ENCODE measurements at places on chromosomes 7 and 10. TPM values are rescaled to one million over a fixed set of nuclear protein-coding genes. Genes with fewer than 3 reads are reported as not detected.
A peak's percentile ranks its signal among the peaks of the same experiment; 100 is the strongest.

The MYPN gene
- polyA plus RNA-seq, result 9.2 TPM

The GDF2 gene
- polyA plus RNA-seq, result not detected

The MBL2 gene
- not detected for polyA plus RNA-seq

The CALHM3 gene
- not detected for polyA plus RNA-seq

The NANOS1 gene
- polyA plus RNA-seq, result 0.15 TPM

The HMX2 gene
- polyA plus RNA-seq, result not detected

GRCh38 chr10:69363666-69364065 is 53.1 kb downstream of the TACR2 start:
- peaks cover 45% of the 10 kb centered on the region for H3K4me1 ChIP-seq
- H3K27me3 ChIP-seq, result no peaks in the 10 kb centered on the region
- H3K4me3 ChIP-seq, result no peak overlapping the region
- DNase-seq, result no peak
- peaks cover 14% of the 10 kb centered on the region for H3K36me3 ChIP-seq
- no peak overlapping the region for H3K27ac ChIP-seq

- no peaks in the 10 kb centered on the region for H3K27me3 ChIP-seq
- H3K27ac ChIP-seq, result 0 out of 2 replicates have a peak within 1 kb of the TSS, but pooled peaks have one; percentile 18
- H3K4me1 ChIP-seq, result peaks cover 11% of the 10 kb centered on the region
- DNase-seq, result peak; percentile 76
- no peaks in the 10 kb centered on the region for H3K36me3 ChIP-seq
These were observed at the start of gene DLG5 for GRCh38 chr10:77926566-77927401. TSS of gene DLG5 (minus strand) at chr10:77926755. CDS start at chr10:77926520, 235 bp downstream.

DNA sequence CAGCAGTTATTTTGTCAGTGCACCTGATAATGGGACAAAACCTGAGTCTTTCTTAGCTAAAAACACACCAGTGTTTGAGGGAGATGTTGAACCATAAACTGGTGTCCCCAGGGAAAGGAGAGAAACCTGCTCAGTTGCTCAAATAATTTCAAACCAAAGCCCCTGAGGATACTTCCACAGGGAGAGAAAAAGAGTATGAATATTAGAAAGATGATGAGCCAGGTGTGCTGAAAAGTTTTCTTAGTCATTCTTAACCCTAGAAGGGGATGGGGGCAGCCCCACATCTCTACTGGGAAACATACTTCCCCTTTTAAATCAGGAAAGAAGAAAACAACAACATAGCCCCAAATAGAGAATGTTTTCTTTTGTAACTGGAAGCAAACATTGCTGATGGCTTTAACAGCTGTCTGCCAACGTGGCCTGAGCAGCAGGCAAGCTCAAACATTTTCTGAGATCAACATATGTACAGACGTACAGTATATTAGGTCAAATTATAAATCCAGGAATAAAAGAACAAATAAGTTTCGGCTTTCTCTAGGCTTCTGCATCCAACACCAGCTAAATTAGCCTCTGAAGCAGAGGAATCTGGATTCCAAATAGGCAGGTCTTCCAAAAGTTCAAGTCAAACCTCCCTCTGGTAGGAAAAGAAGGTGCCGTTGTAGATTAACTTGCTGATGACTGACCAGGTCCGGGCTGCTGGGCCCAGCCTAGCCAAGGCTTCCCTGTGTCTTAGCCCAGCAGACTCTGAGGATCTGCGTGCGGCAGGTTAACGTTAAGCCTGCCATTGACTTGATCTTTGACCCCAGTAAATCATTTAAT is 30.5 kb upstream of the FBXW4 start:
- no peak overlapping the region for H3K4me3 ChIP-seq
- DNase-seq, result no peak
- H3K27ac ChIP-seq, result no peak overlapping the region
- H3K27me3 ChIP-seq, result peaks cover 18% of the 10 kb centered on the region
- H3K4me1 ChIP-seq, result no peaks in the 10 kb centered on the region

- no peak overlapping the region for H3K4me3 ChIP-seq
- H3K36me3 ChIP-seq, result no peaks in the 10 kb centered on the region
- DNase-seq, result no peak
- H3K4me1 ChIP-seq, result peaks cover 19% of the 10 kb centered on the region
These were observed 23.1 kb upstream of the C10orf71 start for GRCh38 chr10:49275896-49276295.

DNA sequence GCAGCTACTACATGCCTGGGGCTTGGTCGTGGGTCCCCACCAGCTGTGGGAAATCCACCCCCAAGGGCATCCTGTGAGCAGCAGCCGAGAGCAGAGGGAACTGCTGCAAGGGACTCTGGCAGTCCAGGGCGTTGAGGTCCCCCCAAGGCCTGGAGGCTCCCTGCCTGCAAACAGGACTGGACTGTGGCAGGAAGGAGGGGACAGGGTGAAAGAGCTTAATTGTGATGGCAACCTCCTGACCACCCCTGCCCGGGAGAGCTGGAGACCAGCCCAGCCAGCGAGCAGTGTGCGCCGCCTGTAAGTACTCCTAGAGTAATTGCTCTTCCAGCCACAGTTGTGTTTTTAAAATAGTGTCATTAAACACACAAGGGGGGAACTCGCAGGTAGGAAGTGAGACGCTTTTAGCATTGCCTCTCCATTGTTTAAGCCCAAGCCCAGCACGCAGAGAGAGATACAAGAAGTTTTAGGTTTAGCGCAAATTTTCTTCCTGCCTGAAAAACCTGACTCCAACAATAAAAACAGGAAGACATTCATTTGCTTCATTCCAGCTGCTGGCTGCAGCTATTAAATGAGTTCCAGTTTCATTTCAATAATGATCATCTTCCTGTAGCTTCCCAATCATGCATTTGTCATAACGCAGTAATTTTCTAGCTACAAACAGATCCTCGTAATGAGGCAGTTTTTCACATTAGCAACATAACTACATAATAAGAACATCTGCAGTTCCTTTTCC is 111.1 kb downstream of the EBF3 start:
- no peaks in the 10 kb centered on the region for H3K36me3 ChIP-seq
- H3K4me3 ChIP-seq, result no peak overlapping the region
- no peak for DNase-seq
- no peaks in the 10 kb centered on the region for H3K4me1 ChIP-seq
- H3K27ac ChIP-seq, result no peak overlapping the region

GRCh38 chr7:92875173-92875572 is 38.8 kb upstream of the CDK6 start:
- H3K4me3 ChIP-seq, result no peak overlapping the region
- peaks cover 9% of the 10 kb centered on the region for H3K4me1 ChIP-seq
- no peaks in the 10 kb centered on the region for H3K36me3 ChIP-seq
- H3K27me3 ChIP-seq, result no peaks in the 10 kb centered on the region
- DNase-seq, result no peak

DNA sequence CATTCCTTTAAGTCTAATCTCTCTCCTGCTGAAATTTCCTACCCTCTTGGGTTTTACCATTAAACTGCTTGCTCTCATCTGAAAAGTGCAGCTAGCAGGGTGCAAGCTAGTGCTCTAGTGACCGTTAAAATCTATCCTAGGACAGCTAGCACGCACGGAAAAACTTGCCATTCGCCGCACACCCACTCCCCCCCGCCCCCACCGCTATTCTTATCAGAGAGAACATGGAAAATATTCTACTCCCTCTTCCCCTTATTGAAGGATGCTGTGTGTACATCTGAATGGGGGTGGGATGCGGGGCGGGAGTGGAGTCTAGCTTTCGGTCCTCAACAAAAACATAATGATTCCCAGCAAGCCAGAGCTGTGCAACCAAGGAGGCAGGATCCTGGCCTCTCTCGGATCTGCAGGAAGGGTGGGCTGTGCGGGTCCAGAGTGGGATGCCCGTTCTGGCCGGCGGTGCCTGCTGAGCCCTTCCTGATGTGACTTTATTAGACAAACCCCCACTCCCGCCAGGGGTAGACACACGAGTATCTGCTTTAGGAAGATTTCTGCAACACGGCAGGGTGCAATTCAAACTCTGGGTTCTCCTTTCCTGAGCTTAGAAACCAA is 1.1 kb upstream of the ADRA2A start:
- peaks cover 8% of the 10 kb centered on the region for H3K4me1 ChIP-seq
- peak overlapping the region; percentile 80 for H3K4me3 ChIP-seq
- H3K36me3 ChIP-seq, result no peaks in the 10 kb centered on the region

DNA sequence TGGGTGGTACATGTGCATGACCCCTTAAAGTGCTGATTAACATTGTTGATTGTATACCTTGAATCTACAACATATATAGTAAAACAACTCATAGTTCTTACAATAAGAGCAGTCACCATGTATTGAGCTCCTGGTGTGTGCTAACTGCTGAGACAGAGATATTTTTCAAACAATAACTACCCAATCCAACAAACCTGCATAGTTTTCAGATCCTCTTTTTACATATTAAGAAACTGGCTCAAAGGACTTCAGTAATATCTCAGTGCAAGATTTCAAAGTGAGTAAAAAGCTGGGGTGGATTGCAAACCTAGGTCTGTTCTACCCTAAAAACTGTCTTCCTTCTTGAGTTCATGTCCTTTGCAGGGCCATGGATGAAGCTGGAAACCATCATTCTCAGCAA is 272.2 kb downstream of the SNX13 start:
- no peak overlapping the region for H3K4me3 ChIP-seq
- H3K36me3 ChIP-seq, result no peaks in the 10 kb centered on the region
- no peaks in the 10 kb centered on the region for H3K27me3 ChIP-seq
- H3K27ac ChIP-seq, result no peak overlapping the region

DNA sequence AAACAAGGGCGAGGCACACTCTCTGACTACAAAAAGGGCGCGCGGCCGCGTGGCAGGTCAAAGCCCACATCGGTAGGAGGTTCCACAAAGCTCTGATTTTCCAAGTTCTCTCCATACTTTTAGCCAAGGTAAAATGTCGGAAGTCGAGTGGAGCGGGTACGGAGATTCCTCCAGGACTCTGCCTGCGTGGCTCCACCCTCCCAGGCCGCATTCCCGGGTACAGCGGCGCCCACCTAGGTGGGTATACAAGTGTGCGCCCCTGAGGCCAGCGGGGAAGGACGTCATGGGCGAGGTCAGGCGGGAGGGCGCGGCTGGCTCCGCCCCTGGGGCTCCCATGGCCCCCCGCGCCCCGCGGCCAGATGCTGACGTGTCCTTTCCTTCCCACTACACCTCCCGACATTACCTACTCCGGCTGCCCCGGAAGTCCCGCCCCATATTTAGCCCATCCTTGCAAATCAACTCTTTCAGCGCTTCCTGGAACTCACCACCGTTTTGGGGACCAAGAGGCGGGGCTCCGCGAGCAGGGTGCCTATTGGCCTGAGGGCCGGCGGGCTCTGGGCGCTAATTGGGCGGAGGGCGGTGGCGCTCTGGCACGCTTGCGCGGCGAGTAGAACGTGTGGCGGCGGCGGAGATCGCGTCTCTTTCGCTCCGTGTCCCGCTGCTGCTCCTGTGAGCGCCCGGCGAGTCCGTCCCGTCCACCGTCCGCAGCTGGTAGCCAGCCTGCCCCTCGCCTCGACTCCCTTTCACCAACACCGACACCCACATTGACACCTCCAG is at the start of gene SND1:
SND1 (plus strand) TSS at position 639 of the 777 bp plus-strand sequence. CDS start 180 bp downstream, outside the sequence.
- no peaks in the 10 kb centered on the region for H3K36me3 ChIP-seq
- H3K27ac ChIP-seq, result peak within 1 kb of the TSS; percentile 93
- peak within 1 kb of the TSS; percentile 94 for H3K4me3 ChIP-seq
- peak; percentile 99 for DNase-seq
- H3K27me3 ChIP-seq, result no peaks in the 10 kb centered on the region

DNA sequence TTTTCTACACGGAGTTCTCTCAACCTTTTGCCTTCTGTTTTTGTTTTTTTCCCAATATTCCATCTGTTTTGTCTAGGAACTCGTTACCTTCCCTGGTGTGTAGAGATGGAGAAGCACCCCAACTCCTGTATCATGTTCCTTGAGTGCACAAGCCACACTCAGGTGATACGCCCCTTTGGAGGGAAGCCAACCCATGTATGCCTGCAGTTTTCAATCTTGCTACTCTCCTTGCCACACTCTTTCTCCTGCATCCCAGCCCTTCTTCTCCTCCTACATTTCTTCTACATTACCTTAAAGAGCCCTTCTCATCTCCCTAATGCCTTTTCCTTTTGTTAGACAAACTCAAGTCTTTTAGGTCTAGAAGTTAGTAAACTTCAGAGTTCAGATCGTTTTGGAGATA is 10.2 kb upstream of the SP4 start:
- no peaks in the 10 kb centered on the region for H3K36me3 ChIP-seq
- no peaks in the 10 kb centered on the region for H3K4me1 ChIP-seq
- no peak for DNase-seq
- no peak overlapping the region for H3K4me3 ChIP-seq

DNA sequence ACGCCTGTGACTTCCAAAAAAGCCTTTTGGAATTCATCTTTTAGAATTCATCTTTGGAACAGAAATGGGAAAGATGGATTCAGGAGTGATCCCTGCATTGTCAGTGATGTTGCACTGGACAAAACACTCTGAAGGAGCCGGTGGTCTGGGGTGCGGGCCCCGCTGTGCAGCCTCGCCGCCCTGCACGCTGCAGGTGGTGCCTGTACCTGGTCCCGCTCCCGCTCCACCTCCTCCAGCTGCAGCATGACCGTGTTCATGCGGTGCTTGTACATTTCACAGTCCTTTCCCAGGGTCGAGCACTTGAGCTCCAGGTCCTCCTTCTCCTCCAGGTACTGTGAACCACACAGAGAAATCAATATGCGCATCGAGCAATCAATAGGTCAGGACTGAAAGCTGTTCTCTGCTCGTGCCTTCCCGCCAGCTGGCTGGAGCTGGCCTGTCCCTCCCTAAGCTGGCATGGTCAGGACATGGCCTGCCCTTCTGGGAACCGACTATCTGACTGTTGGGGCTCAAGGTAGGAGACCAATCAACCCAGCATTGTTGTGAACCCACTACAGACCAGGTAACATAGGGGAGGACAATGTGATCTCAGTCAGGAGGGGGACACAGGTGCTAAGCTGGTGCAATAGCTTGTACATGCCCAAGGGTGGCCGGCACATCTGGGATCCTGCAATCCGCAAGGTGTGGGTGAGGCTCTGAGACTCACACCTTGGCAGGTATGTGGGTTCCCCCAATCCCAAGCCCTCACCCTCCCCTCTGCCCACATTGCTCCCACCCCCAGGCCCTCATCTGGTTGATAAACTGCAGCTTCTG is 93.8 kb upstream of the GNA12 start:
- no peak overlapping the region for H3K27ac ChIP-seq
- peaks cover 4% of the 10 kb centered on the region for H3K27me3 ChIP-seq

Measured in GM23248 (cell line).